ENCODE measurements at places on chromosomes 12 and 14. TPM values are rescaled to one million over a fixed set of nuclear protein-coding genes. Genes with fewer than 3 reads are reported as not detected.

ACAD10 gene
- total RNA-seq, result 12.6 TPM

- DNase-seq, result no peak
Observed at GRCh38 chr12:10113075-10113474, 14.3 kb upstream of the CLEC1A start.

DNA sequence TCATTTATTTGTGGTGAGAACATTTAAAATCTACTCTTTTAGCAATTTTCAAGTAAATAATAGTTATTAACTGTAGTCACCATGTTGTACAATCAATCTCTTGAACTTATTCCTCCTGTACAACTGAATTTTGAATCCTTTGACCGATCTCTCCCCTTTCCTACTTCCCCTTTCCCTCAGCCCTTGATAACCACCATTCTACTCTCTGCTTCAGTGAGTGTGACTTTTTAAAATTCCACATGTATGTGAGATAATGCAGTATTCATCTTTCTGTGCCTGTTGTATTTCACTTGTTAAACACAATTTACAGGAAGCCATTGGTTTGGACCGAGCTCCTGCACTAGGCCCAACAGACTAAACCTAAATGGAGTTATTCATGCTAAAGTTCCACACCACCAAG lies 458.9 kb upstream of the PDE3A start:
- DNase-seq, result no peak

DNA sequence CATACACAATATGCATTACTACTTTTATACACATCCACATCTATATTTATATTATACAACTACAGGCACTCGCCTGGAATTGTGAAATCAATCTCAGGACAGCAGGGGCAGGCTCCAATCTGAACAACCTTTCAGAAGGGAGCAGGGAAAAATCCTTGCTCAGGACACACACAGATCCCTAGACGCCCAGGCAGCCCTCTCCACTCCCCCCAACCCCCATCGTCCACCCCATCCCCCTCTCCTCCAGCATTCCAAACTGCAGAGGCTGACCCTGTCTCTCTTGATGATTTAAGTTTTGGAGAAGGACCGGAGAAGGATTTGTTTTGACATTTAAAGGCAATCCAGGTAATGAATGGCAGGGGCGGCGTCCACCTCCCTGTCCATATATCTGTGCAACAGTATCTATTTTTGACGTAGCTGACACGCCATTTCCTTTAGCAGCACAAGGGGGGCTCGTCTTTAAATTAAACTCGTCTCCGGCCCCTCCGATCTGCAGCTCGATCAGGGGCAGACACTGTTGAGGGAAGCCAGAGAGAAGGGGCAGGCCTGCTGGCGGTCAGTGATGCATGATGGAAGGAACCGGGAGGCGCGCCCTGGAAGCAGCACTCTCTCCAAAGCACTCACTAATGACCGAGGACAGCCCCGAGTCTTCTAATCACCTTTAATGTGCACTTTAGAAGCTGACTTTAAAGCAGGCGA lies 95.0 kb upstream of the TBX5 start:
- DNase-seq, result no peak

CLEC4C gene
- not detected for total RNA-seq

PRB2 gene
- not detected for total RNA-seq

CACNA2D4 gene
- not detected for total RNA-seq

DNA sequence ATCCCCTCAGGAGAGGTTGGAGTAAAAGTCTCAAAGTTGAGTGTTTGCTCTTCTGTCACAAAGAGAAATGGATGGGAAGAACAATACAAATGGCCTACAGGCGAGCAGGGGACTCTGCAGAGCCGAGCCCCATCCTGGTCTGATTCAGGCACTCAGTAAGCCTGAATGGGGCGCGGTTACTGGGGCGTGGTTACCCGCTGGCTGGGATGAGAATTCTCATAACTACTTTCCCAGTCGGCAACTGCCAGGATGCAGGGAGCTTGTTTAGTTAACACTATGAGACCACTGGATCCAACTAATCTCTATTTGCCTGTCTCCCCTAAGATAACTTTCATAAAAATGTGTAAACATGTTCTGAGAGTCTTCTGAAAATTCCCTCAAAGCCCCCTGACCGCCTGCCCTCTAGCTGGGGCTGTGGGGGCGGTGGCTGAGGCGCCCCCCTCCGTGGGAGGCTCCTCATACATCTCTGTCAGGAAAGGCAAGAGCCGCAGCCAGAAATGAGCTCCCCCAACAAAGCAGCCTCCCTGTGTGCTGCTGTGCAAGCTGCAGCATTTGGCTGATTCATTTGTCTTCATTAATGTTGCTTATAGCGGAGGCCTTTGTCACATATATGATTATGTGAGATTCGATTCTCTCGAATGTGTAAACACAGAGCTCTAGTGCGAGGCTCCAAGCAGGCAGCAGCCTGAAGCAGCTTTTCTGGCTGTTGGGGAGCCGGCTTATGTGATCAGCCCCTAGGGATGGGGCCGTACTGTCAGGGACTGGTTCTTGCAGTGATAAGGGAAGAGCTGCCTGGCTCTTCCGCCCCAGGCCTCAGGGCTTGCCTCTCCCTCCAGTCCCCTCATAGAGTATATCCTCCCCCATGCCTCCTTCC lies 126.1 kb upstream of the ARHGAP5 start:
- DNase-seq, result no peak

DNA sequence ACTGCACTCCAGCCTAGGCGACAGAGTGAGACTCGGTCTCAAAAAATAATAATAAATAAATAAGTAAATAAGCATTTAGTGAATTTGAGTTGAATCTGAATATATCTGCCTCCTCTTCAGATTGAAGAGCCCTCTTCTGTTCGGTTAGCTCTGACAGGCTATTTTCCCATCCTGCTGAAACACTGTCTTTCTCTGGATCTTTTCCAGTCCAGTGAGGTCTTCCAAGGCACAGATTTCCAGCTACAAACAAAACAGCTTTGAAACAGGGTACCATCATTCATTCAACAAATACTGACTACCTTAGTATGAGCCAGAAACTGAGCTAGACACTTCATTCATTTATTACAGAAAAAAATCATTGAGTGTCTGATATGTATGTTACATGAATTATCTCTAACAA lies 7.2 kb upstream of the SPRYD3 start:
- no peak for DNase-seq

- DNase-seq, result no peak
Observed at GRCh38 chr14:30608533-30609006, 13.5 kb upstream of the SCFD1 start.

DNA sequence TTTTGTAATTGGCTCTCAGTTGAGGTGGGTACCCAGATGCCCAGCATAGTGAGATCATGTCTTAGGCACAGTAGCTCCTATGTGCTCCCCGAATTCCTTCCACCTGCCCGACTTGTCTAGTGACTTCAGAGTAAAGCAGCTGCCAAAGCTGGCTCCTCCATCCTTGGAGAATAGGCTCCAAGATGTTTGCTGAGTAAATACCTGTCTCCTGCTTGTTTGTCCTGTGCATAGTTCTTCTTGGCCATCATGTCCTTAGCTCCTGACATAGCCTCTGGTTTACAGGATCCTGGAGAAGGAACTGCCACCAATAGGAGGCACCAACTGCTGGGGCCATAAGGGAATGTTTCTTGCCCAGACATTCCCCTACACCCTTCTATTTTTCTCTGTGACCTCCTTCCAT lies 52.6 kb upstream of the CISTR start:
- no peak for DNase-seq

DNA sequence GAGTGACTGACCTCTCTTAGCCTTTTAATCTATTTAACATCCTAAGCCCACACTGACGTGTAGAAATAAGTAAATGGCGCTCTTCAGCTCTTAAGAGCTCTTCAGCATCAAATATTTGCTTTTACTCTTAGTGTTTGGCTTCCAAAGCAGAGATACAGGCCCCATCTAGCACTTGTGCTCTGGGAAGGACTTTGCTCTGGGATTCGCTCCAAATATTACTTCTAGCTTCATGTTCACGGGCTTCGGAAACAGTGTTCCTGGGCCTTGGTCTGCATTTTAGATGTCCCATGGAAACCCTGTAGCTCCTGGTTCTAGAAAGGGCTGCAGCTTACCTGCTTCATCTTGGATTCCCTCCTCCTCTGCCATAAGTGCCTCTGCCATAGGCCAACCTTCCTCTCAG lies 2.7 kb upstream of the NKX2-8 start:
- DNase-seq, result no peak

FSCB gene
- total RNA-seq, result not detected

DNA sequence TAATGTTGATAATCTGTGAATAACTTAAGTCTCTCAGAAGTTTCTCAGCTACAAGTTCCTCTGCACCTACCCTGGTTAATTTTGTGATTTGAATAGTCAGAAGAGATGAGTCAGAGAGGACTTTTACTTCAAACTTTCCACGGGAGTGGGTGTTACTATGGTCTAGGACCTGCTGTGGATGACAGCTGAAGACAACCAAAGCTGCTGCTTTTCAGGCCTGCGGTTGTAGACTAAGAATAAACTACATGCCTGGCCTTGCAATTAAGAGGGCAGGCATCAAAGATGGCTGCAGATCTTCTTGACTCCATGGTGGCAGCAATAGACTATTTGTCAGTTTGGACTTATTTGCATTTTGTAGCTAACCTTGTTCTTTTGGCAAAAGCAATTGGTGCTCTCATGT lies 227.1 kb upstream of the KRR1 start:
- no peak for DNase-seq

TRIP11 gene
- total RNA-seq, result 37.5 TPM

TMEM132C gene
- total RNA-seq, result 4.1 TPM

GRCh38 chr12:62762645-62763044 lies 172.3 kb downstream of the PPM1H start:
- DNase-seq, result no peak

DNA sequence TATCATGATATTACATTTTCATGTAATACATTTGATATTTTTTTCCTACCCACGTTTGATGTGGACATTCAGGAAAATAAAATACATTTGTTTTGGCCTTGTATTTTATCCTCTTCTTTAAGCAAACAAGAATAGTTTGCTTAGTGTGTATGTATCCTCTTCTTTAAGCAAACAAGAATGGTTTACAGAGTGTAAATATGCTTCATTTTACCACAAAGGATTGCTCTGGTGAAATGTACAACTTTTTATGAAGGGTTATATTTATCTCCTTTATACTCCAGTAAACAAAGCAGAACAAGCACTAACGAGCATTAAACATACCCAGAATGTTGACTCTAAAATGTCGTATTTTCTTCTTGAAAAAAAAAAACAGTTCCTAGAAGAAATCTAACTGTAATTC lies 244.7 kb downstream of the KCNH5 start:
- DNase-seq, result no peak

Measured in frontal cortex (tissue), 4 donors.